ENCODE measurements at places on chromosomes 12 and 14.

DNA sequence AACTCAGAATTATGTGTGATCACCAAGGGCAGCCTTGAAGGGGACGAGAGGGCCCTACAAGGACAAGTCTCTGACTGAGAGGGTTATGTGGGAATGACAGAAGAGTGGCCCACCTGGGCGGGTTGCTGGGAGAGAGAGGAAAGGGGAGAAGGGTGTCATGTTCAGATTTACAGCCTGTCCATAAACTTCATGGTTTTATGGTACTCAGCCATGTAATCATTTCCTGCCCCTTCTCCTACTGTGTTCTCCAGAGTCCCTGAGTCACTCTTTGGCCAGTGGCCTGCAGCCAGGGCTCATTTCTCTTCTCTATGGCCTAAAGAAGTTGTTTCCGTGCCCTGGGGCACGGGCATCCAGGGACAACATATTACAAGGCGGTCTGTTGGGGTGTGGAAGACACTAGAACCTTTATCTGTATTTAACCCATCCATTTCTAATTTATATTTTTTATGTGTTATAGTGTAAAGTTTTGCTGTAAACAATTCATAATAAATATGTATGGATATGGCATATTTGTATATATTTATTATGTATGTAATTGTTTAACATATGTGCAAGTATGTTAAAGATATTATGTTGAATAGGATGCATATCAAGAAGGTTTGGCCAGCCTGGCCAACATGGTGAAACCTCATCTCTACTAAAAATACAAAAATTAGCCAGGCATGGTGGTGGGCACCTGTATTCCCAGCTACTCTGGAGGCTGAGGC lies 26.9 kb downstream of the DDX47 start:
- peak; percentile 86 for DNase-seq

DNA sequence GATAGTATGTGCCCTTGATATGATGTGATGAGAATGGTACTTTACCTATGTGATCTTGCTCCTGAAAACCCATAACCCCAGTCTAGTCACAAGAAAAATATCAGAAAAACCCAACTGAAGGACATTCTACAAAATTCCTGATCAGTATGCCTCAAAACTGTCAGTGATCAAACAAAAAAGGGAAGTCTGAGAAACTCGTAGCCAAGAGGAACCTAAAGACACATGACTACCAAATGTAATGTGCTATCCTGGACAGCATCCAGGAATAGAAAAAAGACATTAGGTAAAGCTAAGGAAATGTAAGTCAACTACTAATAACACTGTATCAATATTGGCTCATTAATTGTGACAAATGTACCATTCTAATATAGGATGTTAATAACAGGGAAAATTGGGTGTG lies 4.1 kb upstream of the WIF1 start:
- DNase-seq, result no peak

DNA sequence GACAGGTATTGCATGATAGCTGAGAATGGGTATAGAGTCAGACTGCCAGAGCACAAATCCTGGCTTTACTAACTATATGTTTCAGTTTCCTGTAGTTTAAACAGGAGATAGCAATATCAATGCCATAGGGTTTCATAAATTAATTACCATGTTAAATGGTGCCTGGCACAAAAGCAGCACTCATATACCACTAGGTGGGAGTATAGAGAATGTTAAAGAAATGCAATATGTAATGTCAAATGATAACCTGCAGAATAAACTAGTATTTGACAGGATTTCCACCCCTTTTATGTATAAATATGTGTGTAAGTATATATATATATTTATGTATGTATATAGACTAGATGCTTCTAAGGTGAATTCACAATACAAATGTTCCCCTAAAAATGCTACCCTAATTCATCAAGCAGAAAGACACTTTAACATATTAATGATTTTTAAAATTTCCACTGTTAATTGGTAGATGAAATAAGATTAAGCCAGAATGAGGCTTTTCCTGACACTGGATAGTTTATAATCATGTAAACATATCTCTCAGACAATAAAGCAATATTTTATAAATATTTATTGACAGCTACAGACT lies 8.6 kb downstream of the WDR89 start:
- DNase-seq, result peak; percentile 21

GRCh38 chr14:91138511-91139359 lies 24.9 kb downstream of the DGLUCY start:
- no peak for DNase-seq

- DNase-seq, result peak; percentile 69
Measured at GRCh38 chr12:14577344-14577743, 9.7 kb upstream of the PLBD1 start.

- no peak for DNase-seq
Measured at GRCh38 chr12:131211340-131211938, 257.7 kb downstream of the ADGRD1 start.
